ENCODE measurements at places on chromosomes 16 and 17. TPM values are rescaled to one million over a fixed set of nuclear protein-coding genes. Genes with fewer than 3 reads are reported as not detected.

Gene GPR179
- polyA plus RNA-seq, result not detected

Gene PTX4
- not detected for polyA plus RNA-seq

Gene SYNGR3
- 4.9 TPM for polyA plus RNA-seq

Gene CORO7
- polyA plus RNA-seq, result 108 TPM

Gene HDAC5
- polyA plus RNA-seq, result 49.5 TPM

Gene SMTNL2
- not detected for polyA plus RNA-seq

Gene KRTAP4-7
- polyA plus RNA-seq, result not detected

Gene EIF3CL
- 22.3 TPM for polyA plus RNA-seq

Gene CDRT4
- 0.50 TPM for polyA plus RNA-seq

Gene ITGB4
- 0.48 TPM for polyA plus RNA-seq

Gene HID1
- polyA plus RNA-seq, result 1.2 TPM

Gene KRTAP2-1
- not detected for polyA plus RNA-seq

Gene C17orf67
- polyA plus RNA-seq, result 2.1 TPM

Gene TEX19
- polyA plus RNA-seq, result 0.36 TPM

Gene TOX3
- not detected for polyA plus RNA-seq

Gene SLC16A11
- polyA plus RNA-seq, result 3.4 TPM

Gene DNAI2
- polyA plus RNA-seq, result not detected

Gene KRT36
- not detected for polyA plus RNA-seq

Gene MSLN
- polyA plus RNA-seq, result not detected

Gene PDILT
- not detected for polyA plus RNA-seq

Gene OTOP2
- not detected for polyA plus RNA-seq

Gene DNAH9
- polyA plus RNA-seq, result not detected

Gene CCL14
- polyA plus RNA-seq, result not detected

Gene GRAP
- 123 TPM for polyA plus RNA-seq

Gene SHISA9
- not detected for polyA plus RNA-seq

Gene ZNF668
- polyA plus RNA-seq, result 10.6 TPM

Gene FBXO39
- polyA plus RNA-seq, result not detected

Gene CA7
- polyA plus RNA-seq, result not detected

Gene TPSD1
- polyA plus RNA-seq, result not detected

Gene OTOP3
- polyA plus RNA-seq, result not detected

Gene CNEP1R1
- polyA plus RNA-seq, result 13.4 TPM

Gene MC1R
- polyA plus RNA-seq, result 0.93 TPM

Gene FOXF1
- not detected for polyA plus RNA-seq

Gene LGALS9B
- polyA plus RNA-seq, result not detected

Gene GAS7
- 1.7 TPM for polyA plus RNA-seq

Gene CD300E
- polyA plus RNA-seq, result 0.11 TPM

Gene PRAC1
- polyA plus RNA-seq, result not detected

Gene MT1G
- polyA plus RNA-seq, result not detected

Gene KRTAP16-1
- polyA plus RNA-seq, result not detected

Gene CLEC10A
- polyA plus RNA-seq, result not detected

Gene ATP2A1
- polyA plus RNA-seq, result not detected

Gene HEATR9
- polyA plus RNA-seq, result not detected

Gene BEAN1
- polyA plus RNA-seq, result not detected

Gene VTN
- polyA plus RNA-seq, result not detected

Gene SPATA22
- polyA plus RNA-seq, result not detected

Gene MED13
- 3.7 TPM for polyA plus RNA-seq
